IMR-90 (cell line): ENCODE measurements at places on chromosomes 12 and 14.

DNA sequence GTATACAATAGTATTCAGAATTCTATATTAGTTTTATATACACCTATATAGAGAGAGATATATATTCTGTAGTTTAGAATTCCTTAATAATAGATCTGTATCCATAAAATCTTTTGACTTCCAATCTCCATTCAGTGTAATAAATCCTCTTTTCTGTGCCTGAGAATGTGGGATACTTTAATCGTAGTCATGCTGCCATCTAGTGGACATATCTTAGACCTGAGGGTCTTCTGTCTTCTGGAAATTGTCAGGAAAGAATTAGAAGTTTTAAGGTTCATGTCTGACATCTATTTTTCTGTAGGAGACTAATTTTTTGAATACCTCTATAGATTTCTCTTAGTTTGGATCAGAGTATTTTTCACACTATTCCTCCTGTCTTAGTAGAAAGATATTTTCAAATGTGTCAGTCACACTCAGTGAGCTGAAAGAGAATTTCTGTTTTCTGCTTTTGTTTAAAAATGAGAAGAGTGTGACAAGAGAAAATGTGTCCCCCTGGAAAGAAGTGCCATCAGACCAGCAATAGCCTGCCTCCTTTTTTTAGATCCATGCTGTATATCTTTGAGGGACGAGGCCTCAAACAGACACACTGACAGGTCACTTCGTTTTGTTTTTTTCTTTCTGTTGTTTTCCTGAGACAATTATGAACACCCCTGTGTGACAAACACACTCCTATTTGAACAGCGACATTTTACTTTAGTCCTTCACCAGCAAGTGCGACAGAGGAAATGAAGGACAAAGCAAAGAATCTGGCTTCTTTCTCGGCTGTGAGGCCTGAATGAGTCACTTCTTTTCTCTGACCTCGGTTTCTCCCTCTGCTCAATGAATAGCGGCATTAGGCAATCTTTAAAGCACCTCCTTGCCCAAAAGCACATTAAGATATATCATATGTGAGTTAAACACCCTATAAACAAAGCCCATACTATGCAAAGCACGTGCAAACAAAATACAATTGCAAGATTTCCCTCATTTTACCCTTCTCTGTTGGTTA is 96.3 kb downstream of the GALC start:
- DNase-seq = peak; percentile 56

DNA sequence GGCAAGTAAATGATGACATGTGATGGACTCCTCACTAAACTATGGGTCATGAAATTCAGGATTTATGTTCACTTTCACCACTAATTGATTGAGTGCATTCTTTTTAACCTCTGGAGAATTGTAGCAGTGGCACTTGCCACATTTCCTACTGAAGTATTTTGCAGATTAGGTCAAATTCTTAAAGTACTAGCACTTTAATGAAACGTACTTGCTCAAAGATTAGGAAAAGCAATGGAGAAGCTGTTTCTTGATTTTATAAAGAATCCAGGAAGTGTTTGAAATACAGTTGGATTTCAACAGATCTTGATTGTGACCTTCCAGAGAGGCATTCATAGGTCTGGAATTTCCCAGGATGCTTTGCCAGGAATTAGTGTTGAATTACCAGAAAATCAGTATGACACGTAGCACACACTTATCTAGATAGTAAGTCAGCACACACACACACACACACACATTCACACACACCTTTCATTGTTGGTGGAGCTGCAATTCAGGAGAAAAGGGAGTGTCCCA is 162.6 kb downstream of the MYRFL start:
- DNase-seq = peak; percentile 94

DNA sequence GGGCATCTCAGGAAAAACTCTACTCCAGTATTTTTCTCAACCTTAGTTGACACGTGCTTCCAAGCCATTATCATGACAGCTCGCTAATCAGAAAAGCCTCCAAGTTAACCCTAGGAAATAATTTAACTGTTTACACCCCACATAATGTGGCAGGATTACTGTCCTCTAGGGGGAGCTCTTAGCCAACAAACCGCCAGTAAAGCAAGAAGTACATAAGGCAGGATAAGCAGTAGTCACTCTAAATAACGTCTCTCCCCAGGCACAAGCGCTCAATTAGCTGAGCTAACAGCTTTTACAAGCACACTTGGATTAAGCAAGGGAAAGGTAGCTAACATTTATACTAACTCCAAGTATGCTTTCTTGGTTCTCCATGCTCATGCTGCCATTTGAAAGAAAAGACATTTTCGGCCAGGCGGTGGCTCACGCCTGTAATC is 22.8 kb downstream of the APOBEC1 start:
- DNase-seq = no peak

DNA sequence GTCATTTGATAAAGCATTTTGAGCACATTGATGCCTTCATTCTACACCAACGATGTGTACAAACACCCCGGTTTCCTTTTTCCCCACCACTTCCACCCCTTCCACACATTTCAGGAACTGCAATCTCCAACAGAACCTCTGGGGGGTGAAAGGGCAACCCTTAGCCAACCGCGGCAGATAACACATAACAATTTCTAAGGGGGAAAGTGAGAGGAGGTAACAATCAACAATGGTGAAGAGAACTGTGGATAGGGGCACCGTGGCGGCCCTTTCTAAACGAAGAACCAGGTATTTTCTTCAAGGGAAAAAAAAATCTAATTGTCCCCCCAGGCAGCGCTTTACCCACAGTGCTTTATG is 1.1 kb downstream of the KITLG start:
- no peak for DNase-seq

DNA sequence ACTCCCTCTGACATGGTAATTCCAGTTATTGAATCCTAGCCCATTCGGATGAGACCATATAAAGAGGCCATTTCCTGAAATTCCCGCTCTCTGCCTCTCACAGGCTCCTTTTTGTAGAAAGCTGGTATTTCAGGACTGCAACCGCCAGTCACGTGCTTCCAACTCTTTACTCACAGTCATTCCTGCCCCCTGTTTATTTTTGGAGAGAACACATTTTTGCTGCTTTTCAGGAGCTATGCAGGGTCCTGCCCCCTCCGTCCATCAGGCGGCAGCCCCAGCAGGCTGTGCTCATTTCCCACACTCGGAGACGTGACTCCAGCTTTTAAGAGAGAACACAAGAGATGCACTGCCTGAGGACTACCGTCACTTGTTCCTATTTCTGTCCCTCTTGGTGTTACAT is 26.8 kb downstream of the IFT43 start:
- DNase-seq = peak; percentile 87

GRCh38 chr12:11795913-11796459 is 146.5 kb downstream of the ETV6 start:
- DNase-seq = peak; percentile 91

GRCh38 chr14:51554953-51555352 is 96.8 kb upstream of the FRMD6 start:
- peak; percentile 72 for DNase-seq

DNA sequence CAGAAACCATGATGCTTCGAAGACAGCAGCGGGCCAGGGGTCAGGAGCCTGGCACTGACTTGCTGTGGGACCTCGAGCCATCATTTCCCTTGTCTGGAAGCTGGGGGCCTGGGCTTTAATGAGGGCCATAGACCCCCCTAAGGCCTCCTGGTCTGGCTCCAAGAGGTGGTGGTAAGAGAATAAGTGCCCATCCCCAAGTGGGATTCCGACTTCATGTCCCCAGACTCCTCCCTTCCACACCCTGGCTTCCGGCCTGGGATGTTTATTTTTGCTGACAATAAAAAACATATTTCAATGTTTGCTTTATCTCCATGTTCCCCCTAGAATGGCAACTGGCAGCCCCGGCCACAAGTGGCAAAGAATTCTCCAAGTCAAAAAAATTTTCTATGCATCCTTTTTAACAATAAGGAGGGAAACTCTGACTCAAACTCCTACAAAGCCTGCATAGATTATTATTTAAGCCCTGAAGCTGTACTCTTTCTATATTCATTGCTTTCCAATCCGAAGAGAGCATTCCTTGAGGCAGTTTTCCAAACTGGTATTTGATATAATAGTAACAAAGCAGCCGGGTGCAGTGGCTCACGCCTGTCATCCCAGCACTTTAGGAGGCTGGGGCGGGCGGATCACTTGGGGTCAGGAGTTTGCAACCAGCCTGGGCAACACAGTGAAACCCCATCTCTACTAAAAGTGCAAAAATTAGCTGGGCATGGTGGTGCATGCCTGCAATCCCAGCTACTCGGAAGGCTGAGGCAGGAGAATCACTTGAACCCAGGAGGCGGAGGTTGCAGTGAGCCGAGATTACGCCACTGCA is 84.0 kb downstream of the ITPK1 start:
- DNase-seq = no peak

DNA sequence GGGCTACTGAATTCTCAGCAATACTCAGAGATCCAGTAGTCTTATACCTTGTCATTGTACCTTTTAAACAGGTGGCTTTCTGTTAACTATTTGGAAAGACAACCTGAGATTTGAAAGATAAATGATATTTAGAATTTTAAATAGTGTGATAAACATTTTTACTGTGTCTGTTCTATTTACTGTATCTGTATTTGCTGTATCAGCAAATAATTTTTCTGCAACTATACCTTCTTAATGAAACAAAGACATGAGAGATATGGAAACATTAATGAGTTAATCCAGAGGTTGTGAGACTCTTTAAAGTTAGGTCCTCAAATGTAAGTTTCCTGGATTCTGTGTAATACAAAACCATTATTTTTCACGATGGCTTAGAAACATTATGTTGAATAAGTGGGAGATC is 249.6 kb downstream of the CCDC59 start:
- DNase-seq = no peak

DNA sequence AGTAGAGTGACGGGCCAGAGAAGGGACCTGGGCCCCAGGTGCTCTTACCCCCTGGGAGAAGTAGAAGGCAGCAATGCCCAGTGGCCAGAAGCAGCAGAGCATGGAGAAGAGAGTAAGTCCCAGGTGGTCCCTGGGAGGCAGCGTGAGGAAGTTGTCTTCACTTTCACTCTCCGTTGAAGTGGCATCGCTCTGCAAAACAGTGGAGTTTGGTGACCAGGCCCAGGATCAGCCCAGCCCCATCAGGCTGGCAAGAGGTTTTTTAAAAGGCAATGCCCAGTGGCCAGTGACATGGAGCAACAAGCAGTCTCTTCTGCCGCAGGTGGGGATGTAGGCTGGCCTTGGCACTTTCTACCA is 18.2 kb downstream of the SYNDIG1L start:
- DNase-seq = no peak

GRCh38 chr14:81164167-81164774 is 56.5 kb downstream of the GTF2A1 start:
- DNase-seq = peak; percentile 77

- peak; percentile 58 for DNase-seq
These were observed 33.5 kb downstream of the SLC6A12 start for GRCh38 chr12:180445-180844.

DNA sequence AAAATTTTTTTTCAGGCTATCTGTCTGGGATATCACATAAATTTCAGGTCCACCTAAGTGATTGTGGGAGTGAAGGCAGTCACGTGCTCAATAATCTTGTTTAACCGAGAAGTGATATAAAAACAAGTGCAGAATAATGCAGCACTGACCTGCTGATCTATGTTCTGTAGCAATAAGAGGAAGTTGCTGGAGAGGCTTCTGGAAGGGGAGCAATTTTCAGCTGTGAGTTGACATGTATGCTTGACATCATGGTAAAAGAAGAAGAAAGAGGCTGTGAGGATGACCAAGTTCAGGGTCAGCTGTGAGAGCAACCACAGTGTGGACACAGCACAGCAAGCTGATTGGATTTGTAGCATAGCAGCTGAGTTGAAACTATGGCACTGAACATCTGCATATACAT is 172.0 kb upstream of the PELI2 start:
- DNase-seq = no peak

- no peak for DNase-seq
These were observed 161.1 kb upstream of the RASSF8 start for GRCh38 chr12:25797386-25797785.

- no peak for DNase-seq
These were observed 80.2 kb downstream of the NCOR2 start for GRCh38 chr12:124487066-124487833.

DNA sequence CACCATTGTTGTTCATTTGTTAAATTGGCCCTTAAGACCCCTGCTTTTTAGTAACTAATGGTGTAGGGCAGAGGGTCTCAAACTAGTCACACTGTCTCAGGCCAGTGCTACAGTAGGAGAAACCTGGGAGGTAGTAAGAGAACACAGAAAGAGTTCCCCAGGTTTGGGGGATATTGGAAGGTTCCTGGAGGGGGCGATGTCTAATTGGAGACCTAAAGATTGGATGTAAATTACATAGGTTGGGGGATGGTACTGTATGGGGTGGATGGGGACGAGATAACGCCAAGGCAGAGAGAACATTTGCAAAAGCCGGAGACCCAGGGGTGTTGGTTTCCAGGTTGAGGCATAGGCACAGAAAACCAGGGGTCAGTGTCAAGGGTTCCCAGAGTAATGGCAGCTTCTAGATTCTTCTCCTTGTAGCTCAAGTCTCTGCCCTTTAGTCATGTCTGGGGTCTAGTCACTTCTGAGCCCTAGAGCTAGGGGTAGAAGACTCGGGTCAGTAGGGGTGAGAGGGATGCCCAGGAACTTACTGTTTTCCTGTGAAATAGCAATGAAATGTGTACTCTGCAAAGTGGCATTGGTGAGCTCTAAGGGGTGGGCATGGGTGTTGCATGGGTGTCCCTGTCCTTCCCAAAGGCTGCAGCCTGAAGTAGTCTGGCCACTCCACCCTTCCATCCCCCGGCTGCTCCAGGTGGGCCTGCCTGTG is 21.8 kb downstream of the PLEKHG3 start:
- DNase-seq = no peak

GRCh38 chr12:98106031-98106683 is 409.2 kb upstream of the TMPO start:
- no peak for DNase-seq

GRCh38 chr14:96067985-96068930 is 29.1 kb downstream of the C14orf132 start:
- DNase-seq = no peak

DNA sequence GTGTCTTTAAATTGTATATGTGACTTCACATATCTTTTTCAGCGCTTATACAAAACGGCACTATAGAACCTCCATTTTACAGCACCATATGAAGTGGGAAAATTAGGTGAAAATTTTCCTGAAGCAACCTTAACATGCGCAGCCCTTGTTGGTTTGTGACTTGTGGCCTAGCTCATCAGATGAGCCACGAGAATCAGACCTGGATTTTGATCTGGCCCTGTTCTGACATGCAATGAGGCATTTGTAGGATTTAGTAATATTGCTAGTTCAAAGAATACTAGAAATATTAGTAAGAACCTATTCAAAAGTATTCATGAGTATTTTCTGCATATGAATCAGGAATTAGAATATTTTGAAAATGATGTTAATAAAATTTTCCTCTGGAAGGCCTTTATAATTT is 2.9 kb downstream of the CDKN1B start:
- DNase-seq = no peak

- DNase-seq = peak; percentile 69
These were observed 407.3 kb downstream of the AEBP2 start for GRCh38 chr12:19846574-19846973.
